ENCODE measurements at places on chromosomes 1 and 21. TPM values are rescaled to one million over a fixed set of nuclear protein-coding genes. Genes with fewer than 3 reads are reported as not detected.

Gene ADCY10
- under 0.01 TPM for total RNA-seq

Gene PLA2G4A
- 5.6 TPM for total RNA-seq

- DNase-seq, result no peak
These were observed 25.1 kb downstream of the PLCH2 start for GRCh38 chr1:2501041-2501819.

DNA sequence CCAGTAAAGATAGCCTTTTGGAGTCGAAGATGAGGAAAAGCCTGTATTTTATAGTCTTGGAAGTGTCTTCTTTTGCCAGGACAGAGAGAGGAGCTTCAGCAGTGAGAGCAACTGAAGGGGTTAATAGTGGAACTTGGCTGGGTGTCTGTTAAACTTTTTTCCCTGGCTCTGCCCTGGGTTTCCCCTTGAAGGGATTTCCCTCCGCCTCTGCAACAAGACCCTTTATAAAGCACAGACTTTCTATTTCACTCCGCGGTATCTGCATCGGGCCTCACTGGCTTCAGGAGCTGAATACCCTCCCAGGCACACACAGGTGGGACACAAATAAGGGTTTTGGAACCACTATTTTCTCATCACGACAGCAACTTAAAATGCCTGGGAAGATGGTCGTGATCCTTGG, at the start of gene VCAM1:
TSS of gene VCAM1 (plus strand) at position 253 of the 400 bp plus-strand sequence. CDS start at position 372, 119 bp downstream.
- peak; percentile 53 for DNase-seq

GRCh38 chr1:150464422-150464826, 22.8 kb upstream of the TARS2 start:
- DNase-seq, result peak; percentile 35

- DNase-seq, result peak; percentile 65
These were observed 897 bp downstream of the EPHX4 start for GRCh38 chr1:92030656-92031107.
